ENCODE measurements at places on chromosomes 5 and 9.

DNA sequence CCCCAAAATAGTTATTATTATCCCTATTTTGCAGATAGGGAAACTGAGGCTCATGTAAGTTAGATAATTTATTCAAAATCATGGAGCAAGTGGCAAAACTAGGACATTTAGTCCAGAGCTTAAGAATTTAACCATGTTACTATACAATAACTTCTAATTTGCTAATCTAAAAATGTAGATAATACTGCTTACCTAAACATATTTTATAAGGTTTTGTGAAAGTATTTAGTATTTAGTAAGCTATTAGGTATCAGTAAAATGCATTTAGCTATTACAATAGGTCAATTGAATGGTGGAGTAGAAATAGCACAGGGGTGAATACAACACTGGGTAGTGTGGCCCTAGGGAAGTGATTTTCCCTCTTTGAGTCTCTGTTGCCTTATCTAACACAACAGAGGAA lies 648.3 kb downstream of the KIF4B start:
- no peak for DNase-seq

GRCh38 chr9:7944572-7944971 lies 145.0 kb upstream of the DMAC1 start:
- DNase-seq: no peak

GRCh38 chr5:65961633-65962032 lies 35.3 kb downstream of the ERBIN start:
- DNase-seq: no peak

DNA sequence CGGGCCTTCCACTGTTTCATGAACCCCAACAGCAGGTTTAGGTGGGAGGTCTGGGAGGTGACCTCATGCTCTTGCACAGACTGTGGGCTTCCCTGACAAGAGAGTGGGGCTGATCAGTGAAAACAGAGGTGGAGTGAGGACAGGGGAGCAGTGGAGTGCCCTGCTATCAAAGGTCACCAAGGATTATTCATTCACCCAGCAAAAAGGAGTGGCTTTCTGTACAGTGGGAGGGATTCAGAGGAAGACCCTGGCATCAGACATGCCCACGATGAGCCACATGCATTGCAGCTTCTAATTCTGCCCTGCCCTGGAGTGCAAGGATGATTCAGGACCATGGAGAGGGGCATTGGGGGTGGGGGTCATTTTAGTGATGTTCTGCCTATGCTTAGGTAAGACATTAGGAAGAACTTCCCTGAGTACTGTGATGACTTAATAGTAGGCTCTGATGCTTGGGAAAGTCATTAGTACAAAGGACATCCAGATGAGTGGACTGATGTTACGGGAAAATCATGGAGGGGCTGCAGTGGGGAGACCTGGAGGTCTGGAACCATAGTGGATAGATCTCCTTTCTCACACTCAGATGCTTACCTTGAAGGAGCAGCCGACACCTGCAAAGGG lies 12.8 kb downstream of the TRAF1 start:
- DNase-seq: no peak

DNA sequence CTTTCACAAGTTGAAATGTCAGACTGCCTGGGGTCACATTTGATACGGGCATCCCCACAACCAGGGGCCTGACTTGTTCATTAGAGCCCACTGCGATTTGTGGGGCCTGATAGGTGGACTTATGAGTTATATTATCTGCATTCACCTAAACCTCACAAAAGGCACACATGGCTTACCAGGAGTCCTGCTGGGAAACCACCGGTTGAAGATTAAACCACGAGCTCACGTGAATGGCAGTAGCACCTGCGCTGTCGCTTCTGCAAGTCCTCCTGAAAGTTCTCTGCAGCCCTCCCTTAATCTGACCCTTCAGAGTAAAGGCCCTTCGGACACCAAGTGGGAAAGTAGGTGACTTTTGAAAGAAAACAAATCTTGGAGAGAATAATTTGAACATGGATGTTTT lies 68.9 kb downstream of the PPIC start:
- DNase-seq: no peak

DNA sequence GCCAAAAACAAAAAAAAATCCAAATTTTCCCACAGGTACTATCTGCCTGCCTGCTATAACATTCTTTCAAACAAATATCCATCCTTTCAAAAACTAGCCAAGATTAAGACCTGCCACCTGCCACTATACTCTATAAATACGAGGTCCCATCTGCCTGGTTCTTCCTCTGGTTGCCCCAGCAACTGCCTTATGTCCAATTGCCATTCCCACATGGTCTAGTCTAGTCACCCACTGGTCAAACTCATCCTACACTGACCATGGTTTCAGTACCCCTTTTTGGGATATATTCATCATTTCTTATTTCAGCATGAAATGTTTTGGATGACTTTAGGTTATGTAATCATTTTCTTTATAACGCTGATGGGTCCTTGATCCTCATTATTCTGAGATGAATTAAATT lies 95.1 kb upstream of the CCNG1 start:
- DNase-seq: no peak

GRCh38 chr5:132050661-132051552 lies 9.5 kb upstream of the IL3 start:
- DNase-seq: no peak

- DNase-seq: no peak
Observed at GRCh38 chr9:128022886-128023285, 42.1 kb upstream of the EEIG1 start.

DNA sequence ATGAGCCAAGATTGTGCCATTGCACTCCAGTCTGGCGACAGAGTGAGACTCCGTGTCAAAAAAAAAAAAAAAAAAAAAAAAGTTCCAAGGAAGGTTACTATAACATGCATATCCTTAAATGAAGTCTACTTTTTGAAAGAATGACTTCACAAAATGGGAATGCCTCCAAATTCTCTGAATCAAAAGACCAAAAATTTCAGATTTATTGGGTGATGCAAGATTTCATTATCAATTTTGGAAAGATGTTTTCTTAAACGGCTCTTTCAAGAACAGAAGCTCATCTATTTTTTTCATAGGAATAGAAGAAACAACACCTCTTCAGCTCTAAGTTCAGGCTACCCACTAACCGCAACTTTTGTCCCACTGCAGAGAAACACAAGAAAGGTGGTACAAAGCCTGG lies 69.9 kb downstream of the AUH start:
- DNase-seq: no peak

- DNase-seq: no peak
Observed at GRCh38 chr5:32304622-32305021, 8.1 kb downstream of the MTMR12 start.

DNA sequence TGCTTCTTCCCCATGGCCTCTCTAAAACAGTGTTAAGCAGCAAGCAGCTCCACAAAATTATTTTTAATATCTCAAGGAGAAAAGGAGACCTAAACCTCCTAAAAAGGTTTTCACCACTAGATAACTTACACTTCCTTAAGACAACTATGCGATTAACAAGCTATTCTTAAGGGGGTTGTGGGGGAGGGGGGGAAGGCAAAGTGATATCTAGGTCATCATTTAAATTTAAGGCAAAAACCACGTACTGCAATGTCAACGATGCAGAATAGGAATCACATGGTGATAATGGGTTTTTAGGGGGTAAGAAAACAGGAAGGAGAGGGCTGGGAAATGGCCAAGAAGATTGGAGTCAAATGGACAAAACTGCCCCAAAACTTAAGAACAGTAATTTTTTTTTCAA lies 32.6 kb downstream of the CSNK1A1 start:
- DNase-seq: no peak
